ENCODE measurements at places on chromosomes 5 and 9.

GRCh38 chr5:150945947-150946346 is 41.2 kb upstream of the ZNF300 start:
- DNase-seq = no peak

GRCh38 chr5:159412284-159413046 is 82.2 kb upstream of the IL12B start:
- DNase-seq = peak; percentile 56

GRCh38 chr9:27436234-27436633 is 87.9 kb upstream of the IFNK start:
- no peak for DNase-seq

- DNase-seq = no peak
Measured at GRCh38 chr9:13939134-13939533, 374.8 kb downstream of the NFIB start.

- no peak for DNase-seq
Measured at GRCh38 chr9:75669721-75670120, 220.8 kb upstream of the PCSK5 start.

DNA sequence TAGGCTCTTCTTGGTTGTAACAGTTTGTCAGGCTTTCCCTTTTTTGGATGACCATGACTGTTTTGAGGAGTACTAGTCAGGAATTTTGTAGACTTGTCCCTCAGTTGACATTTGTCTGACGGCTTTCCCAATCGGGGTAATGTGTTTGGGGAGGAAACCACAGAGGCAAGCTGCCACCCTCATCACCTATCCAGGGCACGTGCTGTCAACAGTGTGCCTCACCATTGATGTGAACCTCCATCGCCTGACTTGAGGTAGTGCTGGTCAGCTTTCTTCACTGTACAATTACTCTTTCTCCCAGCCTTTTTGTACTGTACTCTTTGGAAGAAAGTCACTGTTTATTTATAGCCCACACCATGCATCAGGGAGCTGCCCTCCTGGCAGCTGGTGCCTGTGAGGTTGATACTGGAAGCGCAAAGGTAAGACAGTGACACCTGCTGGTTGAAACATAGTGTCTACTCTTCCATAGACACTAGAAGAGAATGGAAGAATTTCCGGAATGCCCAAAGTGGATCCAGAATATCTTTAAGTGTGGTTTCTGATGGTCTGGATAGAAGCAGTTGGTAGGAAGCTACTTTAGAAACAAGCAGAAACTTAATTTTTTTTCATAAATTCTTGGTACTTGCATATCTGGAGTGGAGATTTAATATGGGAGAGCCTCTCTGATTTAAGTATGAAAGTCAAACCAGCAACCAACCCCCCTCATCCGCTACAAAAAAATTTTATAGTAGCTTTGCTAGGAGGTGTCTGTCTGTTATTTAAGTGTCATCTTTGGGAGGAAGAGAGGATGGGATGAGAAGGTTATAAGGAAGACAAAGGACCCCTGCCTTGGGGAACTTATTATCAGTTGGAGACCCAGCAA is 69.3 kb downstream of the SNX30 start:
- DNase-seq = no peak

- DNase-seq = peak; percentile 23
Measured at GRCh38 chr5:172640822-172641358, at the start of gene NEURL1B. NEURL1B (plus strand) TSS chr5:172641263; CDS start chr5:172641407, 144 bp downstream.

DNA sequence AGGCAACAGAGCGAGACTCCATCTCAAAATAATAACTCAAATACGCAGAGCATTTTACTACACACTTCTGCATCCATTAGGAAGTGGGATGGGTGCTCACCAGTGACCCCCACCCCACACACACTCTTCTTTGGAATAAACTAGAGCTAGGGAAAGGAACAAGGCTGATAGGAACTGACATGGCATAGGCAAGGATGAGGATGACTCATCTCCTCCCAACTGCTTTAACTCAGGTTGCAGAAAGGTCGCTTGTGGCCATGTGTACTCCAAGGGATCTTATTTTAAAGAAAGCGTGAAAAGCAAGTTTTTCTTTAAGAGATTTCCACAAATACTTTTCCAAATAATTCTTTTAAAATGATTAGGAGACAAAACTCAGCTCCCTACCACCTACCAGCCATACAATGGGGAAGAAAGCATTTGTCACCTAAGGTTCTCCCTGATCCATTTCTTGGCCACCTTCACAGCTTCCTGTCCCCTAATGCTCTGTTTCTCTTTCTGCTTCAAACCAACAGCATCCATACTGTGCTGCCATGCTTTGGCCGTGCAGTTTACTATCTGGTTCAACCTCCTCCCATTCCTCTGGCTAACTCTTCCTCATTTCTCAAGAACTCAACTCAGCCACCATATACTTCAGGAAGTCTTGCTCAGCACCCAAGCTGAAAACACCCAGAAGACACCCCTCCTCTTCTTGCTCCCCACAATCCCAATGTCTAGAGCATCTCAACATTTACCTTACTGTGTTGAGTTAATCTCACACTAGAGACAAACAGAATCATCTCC is 211.9 kb downstream of the ACTL7B start:
- no peak for DNase-seq

DNA sequence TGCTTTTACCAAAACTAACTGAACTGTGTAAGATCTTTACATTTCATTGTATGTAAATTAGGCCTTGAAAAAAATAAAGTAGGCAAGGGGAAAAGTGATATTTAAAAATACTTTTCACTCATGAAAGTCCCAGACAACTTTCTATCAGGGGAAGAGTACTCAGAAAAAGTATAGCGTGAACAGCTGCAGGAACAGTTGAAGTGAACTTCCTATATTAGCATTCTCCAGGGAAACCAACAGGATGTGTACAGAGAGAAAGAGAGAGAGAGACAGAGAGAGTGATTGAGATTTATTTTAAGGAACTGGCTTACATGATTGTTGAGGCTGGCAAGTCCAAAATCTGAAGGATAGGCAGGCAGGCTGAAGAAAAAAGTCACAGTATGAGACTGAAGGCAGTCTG is 42.0 kb downstream of the ERMP1 start:
- no peak for DNase-seq

DNA sequence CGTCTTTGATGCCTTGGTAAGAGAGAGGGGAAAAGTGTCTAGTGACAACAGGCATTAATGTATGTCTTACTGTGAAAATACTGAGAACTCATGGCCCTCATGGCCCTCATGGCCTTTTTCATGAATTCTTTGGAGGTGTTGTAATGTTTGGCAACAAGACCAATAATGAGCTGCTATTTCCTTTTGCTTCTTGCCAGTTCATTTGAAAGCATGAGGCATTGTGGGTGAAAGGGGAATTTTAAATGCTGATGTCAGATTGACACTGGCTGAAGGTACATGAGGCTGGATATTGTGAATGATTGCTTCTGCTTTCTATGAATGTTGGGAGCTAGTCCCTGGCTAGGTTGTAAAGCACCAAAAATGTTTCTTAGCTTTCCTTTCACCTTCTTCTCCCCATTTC is 79.2 kb downstream of the DOCK2 start:
- no peak for DNase-seq

DNA sequence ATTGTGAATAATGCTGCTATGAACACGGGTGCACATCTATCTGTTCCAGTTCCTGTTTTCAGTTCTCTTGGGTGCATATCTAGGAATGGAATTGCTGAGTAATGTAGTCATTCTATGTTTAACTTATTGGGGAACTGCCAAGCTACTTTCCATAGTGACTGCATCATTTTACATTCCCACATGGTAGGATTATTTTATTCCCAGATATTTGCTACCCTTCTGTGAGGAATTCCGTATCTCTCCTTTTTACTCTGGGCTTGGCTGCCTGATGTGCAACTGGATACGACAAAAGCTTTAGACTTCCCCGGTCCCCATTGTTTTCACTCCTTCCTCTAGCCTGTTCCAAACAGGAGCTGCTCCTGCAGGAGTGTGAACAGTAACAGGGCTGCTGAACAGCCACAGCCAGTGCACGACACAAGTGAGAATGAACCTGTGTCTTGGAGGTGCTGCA is 7.2 kb downstream of the TAS2R1 start:
- no peak for DNase-seq

DNA sequence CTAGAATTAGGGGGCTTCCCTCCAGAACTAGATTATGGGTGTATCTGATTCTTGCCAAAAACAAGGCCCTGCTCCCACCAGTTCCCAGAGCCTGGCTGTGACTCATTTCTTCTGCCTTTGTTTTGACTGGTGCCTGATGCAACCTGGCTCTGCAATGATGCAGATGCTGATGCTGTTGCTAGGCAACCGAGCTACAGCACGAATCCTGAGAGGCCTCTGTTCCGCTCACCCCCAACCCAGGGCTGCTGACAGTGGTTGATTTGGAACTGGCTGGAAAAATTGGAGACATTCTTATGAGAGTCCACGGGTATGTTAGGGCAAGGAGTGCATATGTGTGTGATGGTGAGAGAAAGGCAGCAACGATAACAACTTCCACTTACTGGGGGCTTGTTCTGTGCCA is 100.3 kb downstream of the NSG2 start:
- no peak for DNase-seq

- no peak for DNase-seq
Measured at GRCh38 chr9:1522219-1522767, 472.1 kb downstream of the DMRT2 start.

GRCh38 chr9:20250791-20251190 is 371.5 kb downstream of the MLLT3 start:
- no peak for DNase-seq

- no peak for DNase-seq
Measured at GRCh38 chr9:127106466-127106855, 16.0 kb downstream of the ANGPTL2 start.

DNA sequence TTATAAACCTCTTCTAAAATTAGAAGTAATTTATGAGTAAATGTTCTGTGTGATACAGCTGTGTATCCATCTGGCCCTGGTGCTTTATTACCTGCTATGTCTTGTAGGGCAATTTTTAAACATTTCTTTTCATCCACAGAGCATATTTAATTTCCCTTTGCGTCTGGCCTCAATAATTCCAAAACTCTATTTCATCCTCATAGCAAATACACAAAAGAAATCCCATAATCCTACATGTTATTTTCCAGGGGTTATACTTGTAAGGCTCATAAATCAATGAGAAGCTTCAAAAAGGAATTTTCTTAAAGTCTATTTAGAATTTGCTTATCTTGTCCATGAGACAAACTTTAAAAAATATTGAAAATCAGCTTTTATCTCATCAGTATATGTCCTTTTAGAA is 167.0 kb downstream of the TTC39B start:
- no peak for DNase-seq

GRCh38 chr5:134570886-134571285 is 45.4 kb downstream of the JADE2 start:
- no peak for DNase-seq

DNA sequence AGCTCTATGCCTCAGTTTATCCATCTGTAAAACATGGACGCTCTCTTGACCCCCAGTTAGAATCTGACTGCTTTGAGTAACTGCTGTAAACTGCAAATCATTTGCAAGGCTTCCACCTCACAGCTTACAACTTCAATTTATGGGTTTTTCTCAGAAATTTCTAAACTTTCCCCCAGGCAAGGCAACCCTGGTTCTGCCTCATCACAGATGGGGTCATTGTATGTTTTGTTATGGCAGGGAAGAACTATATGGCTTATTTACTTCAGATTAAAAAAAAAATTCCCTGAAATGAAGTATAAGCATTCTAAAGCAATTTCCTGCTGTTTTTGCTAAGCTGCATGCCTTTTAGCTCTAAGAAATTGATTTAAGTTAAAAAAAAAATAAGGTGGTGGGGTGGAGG is 60.0 kb downstream of the TMEM215 start:
- no peak for DNase-seq

DNA sequence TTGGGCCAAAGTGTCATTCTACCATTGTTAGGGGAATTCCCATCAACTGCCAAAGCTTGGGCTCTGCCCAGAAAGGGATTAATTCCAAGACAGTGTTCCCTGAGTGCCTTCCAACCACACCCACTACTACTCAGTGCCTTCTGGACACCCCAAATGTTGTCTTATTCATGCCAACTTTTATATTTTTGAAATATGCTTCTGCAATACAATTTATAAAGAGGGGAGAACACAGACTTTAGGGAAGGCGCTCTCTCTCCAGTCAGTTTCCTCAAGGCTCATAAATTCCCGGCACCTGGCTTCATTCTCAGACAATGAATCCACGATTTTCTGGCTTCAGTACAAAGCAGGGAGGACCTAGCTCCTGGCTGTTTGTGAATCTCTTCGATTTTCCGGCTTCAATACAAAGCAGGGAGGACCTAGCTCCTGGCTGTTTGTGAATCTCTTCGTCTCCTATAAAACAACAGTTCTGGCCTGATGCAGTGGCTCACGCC is 120.1 kb upstream of the MYO10 start:
- no peak for DNase-seq

DNA sequence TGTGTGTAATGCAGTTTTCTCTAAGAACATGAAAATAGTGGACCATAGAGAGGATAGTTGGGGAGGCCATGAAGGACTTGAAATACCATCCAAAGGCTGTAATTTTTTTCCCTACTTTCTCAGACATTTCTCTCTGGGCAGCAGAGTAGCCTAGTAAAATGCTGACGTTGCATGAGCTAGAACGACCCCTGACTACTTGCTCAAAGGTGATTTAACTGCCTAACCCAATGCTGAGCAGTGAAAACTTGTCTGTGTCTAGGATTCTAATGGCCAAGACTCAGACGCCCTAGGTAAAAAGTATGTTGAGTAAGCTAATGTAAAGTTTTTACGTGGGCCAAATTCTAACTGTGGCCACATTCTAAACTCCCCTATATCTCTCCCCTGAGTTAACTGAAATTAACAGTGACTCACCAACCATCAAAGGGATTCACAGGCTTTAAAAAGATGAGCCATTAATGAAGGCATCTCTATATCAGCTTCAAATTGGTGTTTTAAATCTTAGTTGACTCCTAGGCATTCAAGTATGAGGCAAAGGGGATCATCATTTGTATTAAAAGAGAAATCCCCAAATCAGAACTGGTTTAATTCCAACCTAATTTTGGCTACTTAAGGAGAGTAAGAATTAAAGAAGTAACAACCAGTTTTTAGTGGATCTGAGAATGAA is 121.0 kb upstream of the GAS1 start:
- DNase-seq = no peak

GRCh38 chr5:15008921-15009320 is 137.3 kb upstream of the ANKH start:
- DNase-seq = no peak

DNA sequence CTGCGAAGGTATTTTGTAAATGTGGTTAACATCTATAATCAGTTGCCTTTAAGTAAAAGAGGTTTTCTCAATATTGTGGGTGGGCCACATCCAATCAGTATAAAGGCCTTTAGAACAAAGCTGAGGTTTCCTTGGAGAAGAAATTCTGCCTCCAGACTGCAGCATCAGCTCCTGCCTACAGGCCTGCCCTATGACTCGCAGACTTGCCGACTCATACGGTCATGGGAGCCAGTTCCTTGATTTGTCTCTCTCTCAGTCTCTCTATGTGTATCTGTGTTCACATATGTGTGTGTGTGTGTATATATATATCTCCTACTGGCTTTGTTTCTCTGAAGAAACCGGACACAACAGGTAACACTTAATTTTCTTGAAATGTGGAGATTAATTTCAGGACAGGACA is 45.3 kb downstream of the SLC36A1 start:
- DNase-seq = no peak

GRCh38 chr5:163506095-163506457 is 657 bp downstream of the MAT2B start:
- no peak for DNase-seq

Data from natural killer cell (primary cell).